WTC11 (cell line): ENCODE measurements at places on chromosomes 5 and 9.
A peak's percentile ranks its signal among the peaks of the same experiment; 100 is the strongest.

DNA sequence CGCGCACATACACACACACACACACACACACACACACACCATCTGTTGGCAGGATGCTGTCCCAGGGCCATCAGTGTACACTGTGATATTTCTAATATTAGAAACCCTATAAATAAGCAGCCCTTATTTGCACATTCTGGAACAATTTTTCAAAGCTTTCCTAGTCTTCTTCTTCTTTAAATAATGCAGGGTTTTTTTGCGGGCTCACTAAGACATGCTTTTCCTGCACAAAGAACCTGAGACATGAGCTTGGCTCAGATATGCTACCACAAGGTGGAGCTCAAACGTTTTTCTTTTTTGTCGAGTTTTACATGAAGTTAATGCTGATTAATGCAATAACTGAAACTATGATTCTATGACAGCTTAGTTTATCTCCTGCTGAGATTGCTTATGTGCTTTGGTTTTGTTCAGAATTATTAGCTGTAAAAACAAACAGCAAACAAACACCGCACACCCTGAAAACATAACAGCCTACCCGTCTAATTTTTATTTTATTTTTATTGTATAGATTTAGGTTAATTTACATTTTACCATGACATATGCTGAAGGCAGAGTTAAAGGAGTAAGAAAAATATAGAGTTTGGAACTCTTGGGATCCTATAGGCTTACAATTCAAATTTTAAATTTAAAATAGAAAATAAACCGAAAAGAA, 95.8 kb downstream of the ALDH1A1 start:
- DNase-seq, result no peak

- no peak for DNase-seq
Observed at GRCh38 chr5:136000932-136001331, 27.9 kb upstream of the TGFBI start.

- DNase-seq, result no peak
Observed at GRCh38 chr5:7533941-7534340, 138.0 kb downstream of the ADCY2 start.

DNA sequence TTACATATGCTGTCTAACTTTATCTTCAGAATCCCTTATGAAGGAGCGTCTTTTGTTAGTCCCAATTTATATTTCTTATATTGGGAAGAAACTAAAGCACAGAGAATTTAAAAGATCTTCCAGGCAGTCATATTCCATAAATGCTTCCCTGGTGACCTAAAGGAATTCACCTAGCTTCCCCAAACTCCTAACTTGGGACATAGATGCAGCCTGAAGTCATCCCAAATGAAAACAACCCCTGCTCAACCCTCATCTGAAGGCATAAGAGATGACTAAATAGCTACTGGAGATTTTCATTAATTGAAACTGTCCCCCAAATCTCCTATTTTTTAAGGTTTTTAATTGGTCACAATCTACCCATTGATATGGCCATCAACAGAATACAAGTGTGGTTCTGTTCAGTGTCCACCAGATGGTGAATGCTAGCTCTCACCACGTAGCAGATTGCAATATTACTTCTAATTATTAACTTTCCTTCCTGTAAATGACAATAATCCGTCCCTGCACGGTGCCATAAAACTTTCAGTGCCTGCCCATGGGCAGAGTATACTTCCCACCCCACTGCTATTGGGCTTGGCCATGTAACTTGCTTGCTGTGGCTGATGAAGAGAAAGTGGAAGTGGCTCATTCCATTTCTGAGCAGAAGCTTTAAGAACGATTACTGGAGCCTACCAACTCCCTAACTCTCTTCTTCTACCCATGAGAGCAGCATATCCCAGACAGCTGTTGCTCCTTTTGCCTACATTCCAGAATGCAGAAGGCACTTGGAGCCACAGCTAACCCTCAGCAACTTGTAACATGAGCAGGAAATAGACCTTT, 18.7 kb downstream of the PRUNE2 start:
- DNase-seq, result no peak

GRCh38 chr5:56128113-56128512, 105.0 kb downstream of the ANKRD55 start:
- no peak for DNase-seq

GRCh38 chr5:154486427-154486866, 8.4 kb upstream of the HAND1 start:
- peak; percentile 41 for DNase-seq

DNA sequence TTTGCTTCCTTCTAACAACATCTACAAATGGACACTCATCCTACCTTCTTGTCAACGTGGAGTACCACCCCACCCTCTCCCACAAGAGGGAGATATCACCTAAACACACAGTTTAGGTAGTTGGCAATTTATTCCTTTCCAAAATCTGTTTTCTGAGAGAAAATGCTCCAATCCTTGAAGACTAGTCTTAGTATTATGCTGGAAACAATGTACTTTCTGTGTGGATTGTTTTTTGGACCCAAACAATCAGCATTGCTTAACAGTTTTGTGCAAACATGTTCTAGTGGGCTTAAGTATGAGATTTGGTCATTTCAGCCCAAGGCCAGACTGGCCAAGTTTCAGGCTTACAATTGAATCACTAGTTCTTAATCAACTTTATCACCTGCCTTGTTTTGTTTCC, 359.1 kb downstream of the ARHGEF28 start:
- DNase-seq, result no peak

DNA sequence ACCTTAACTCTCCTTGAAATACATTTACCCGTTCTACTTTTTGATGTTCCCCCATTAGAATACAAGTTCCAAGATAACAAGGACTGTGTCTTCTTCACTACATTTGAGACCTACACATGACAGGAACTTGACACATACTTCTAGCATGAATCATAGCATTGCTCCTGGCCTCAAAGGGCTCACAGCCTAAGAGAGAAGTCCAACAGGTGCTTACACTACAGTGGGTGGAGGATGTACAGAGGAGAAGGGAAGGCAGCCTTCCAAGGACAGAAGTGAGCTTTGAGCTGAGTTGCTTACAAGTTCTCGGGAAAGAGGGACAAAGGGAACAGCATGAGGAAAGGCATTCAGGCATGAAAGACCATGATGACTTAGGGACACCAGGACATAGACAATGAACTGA, 56.9 kb upstream of the MSX2 start:
- DNase-seq, result no peak

- no peak for DNase-seq
Observed at GRCh38 chr9:129626625-129627284, 792 bp downstream of the NTMT1 start.

GRCh38 chr5:173178369-173178910, 34.1 kb downstream of the BNIP1 start:
- DNase-seq, result no peak

GRCh38 chr9:131951905-131952304, 127.8 kb downstream of the MED27 start:
- DNase-seq, result no peak

DNA sequence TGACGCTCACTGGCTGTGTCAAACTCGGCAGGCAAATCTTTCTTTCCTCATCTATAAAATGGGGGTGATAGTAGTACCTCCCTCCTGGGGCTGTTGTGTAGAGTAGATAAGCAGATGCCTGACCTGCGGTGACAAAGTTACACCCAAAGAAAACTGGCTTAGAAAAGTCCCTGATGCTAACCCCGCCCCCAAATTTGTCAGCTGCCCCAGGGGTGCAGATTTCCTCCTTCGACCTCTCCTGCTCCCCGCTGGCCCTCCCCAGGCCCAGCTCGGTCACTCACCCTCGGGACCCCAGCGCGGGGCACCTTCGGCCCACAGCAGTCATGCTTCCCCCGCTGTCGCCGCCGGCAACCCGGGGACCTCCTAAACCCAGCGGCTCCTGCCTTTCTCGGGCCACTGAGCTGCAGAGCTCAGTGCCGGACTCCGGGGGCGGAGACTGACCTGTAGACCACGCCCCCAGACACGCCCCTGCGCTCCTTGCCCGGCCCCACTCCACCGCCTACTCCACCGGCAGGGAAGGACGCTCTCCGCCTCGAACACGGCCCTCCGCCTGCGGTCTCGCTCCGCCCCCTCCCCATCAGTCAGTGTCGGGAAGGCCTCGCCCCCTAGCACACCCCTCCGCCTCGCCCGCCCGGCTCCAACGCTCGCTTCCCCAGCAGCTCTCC, 7.4 kb downstream of the SH2D3C start:
- DNase-seq, result peak; percentile 100

DNA sequence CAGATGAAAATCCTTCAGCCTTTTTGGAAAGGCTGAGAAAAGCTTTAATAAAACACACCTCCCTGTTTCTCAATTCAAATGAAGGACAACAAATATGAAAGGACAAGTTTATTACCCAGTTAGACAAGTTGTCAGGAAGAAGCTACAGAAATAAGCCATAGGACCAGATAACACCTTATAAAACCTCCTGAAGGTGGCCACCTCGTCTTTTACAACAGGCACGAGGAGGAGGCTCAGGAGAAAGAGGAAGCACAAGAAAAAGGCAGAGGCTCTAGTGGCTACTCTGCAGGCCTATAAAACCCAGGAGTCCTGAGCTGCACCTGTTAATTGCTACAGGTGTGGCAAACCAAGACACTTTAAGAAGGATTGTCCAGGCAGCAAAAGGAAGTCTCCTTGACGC, 352.1 kb upstream of the CDH18 start:
- no peak for DNase-seq

DNA sequence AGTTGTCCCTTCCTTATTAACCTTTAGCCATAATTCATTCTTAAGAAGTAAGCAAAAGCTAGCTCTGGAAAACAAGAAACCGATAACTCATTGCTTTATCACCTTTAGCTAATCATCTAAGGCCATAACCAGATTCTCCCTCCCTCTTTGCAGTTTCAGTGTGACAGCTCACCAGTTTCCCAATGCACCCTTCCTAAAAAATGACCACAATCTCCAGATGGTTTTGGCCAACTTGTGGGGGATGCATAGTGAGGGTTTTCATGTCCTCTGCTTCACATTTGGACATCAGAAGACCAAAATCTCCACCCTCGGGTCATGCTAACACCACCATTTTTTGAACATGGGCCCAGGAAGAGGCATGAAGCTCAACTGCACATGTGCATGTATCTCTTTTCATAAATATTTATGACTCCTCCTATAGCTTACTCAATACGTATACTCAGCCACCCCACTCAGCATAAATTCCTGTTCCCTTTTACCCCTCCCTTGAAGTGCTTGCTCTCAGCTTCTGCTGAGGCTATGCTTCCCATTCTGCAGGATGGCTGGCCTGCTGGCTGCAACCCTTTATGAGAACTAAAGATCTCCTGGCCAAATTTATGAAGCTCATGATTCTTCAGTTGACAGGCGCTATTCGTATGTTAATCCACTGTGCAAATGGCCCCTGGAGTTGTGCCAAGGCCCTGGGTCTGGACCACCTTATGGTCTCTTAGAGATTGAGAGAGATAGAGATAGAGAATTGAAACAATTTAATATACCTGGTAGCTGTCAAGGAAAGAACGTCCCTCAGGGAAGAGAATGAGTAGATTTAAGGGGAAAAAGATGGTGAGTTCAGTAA, 14.8 kb downstream of the PPP3R2 start:
- no peak for DNase-seq

- DNase-seq, result no peak
Observed at GRCh38 chr5:57816108-57816507, 333.5 kb upstream of the ACTBL2 start.

DNA sequence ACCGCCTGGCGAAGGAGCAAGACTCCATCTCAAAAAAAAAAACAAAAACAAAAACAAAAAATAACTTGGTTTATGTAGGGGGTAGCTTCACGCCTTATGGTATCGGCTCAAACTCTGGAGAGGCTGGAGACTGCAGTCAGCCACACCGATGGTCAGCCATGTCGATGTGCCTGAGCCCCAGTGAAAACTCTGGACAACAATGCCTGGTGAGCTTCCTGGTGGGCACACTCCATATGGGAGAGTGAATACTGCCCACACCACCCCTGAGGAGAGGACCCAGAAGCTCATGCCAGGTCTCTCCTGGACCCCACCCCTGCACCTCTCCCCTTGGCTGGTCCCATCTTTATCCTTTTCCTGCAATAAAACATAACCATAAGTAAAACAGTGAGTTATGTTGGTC, 19.6 kb downstream of the IPPK start:
- no peak for DNase-seq

GRCh38 chr5:154278908-154279307, 88.4 kb downstream of the GALNT10 start:
- no peak for DNase-seq
